ENCODE measurements at places on chromosomes 12 and 14. TPM values are rescaled to one million over a fixed set of nuclear protein-coding genes. Genes with fewer than 3 reads are reported as not detected.

DNA sequence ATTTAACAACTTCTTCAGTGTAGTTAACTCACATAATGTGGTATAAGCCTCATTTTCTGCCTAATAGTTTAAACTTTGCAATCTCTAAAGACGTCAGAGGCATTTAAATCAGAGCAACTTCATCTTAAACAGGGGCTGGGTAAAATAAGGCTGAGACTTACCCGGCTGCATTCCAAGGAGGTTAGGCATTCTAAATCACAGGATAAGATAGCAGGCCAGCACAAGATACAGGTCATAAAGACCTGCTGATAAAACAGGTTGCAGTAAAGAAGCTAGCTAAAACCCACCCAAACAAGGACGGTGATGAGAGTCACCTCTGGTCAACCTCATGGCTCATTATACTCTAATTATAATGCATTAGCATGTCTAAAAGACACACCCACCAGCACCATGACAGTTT is 115.6 kb upstream of the PKP2 start:
- no peak for DNase-seq

- DNase-seq = no peak
These were observed 62.8 kb upstream of the EGLN3 start for GRCh38 chr14:34013721-34014060.

DNA sequence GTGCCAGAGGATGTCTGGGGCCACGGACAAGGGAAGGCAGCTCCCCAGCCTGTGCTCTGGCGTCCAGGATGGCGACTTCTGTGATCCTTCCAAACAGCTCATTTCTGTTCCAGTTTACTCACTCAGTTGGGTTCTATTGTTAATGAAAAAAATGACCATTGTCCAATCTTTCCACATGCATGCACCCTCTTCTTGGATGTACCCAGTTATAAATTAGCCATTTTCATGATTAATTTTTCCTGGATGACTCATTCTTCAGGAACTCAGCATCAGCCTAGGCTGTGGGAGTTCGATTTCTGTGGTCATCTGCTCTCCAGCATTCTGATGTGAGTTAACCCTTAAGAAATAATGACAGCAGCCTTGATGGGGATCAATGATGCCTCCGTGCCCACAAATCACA is 926.8 kb downstream of the BCL11B start:
- DNase-seq = no peak

GRCh38 chr12:69658203-69658602 is 40.9 kb downstream of the BEST3 start:
- DNase-seq = no peak

GRCh38 chr12:123479442-123480180 is 21.7 kb downstream of the SNRNP35 start:
- DNase-seq = no peak

DNA sequence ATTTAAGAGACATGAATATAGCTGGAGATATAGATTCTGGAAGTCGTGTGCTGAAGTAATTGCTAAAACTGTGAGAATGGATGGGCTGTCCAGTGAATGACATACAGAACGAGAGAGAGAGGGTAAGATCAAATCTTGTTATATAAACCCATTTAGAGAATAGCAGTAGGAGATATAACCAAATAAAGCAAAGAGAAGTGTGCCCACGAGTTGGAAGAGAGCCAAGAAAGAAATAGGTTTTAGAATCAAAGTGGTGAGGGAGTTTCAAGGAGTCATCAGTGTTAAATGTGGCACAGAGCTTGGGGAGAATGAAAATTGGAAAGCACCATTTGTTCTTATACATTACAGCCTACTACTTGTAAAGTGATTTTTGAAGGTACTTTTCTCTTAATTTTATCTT is 19.2 kb downstream of the TOGARAM1 start:
- no peak for DNase-seq

DNA sequence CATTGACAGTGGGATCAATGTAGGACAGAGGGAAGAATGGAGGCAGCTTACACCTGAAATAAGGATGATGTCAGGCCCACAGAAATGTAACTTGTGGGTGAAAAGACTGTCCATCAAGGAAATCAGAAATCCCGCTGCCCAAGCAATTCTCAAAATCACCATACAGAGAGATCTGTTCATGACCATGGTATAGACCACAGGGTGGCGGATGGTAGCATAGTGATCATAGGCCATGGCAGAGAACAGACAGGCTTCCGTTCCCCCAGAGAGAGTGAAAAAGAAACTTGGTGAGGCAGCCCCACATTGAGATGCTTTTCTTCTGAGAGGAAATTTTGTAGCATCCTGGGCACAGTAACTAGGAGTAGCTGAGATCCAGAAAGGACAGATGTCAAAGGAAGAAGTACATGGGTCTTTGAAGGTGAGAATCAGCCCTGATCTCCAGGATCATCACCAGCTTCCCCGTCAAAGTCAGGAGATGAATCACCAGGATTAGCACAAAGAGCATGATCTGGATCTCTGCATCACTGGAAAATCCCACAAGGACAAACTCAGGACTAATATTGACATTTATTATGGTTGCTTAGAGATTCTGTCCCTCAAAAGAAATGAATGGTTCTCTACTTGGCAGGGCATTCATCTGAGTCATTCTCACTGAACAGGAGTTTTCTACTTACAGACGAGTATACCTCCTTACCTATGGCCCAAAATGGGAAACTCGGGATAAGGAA is 5.5 kb upstream of the ZNF641 start:
- no peak for DNase-seq

- DNase-seq = no peak
These were observed 347.4 kb downstream of the DPF3 start for GRCh38 chr14:72546344-72547016.

DNA sequence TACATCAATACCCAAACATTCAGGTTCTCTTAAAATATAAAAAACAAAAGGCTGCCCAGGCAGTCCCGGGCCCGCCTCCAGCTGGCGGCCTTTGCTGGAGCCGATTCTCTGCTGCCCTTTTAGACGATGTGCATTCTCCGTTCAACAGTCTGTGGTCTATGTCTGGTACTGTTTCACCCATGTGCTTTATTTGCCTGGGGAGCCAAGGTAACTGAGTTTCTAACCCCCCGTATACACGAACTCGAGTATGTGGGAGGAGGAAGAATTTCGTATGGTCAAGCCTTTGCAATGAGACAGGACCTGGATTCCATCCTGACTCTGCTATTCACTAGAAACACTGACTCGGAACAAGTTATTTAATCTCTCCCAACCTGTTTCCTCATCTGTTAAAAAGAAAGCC is 54.1 kb upstream of the GPR68 start:
- DNase-seq = no peak

- DNase-seq = no peak
These were observed 21.9 kb downstream of the KRT80 start for GRCh38 chr12:52169886-52170285.

GRCh38 chr12:9992296-9992695 is 6.6 kb downstream of the CLEC1B start:
- DNase-seq = no peak

GRCh38 chr12:70154087-70154638 is 89.1 kb upstream of the CNOT2 start:
- DNase-seq = no peak

GRCh38 chr12:68400226-68400829 is 68.2 kb upstream of the MDM1 start:
- DNase-seq = no peak

GRCh38 chr12:5567016-5567725 is 135.3 kb downstream of the NTF3 start:
- no peak for DNase-seq

DNA sequence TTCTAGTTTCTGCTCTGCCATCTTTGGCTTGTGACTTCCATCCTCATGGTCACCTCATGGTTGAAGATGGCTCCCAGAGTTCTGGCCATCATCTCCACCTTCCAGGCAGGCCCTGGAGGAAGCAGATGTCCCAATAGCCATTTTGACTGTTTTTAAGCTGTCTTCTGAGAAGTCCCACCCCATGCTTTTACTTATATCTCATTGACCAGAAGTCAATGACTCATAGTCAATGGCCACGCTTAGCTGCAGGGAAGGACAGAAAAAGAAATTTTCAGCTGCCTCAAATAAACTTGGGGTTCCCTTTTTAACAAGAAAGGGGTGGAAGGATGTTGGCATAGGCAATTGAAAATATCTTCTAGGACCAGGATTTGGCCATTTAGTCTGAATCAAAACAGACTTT is 168.1 kb downstream of the AACS start:
- no peak for DNase-seq

- no peak for DNase-seq
These were observed 76.9 kb downstream of the ESR2 start for GRCh38 chr14:64217308-64217707.

- no peak for DNase-seq
These were observed 6.0 kb downstream of the GPR132 start for GRCh38 chr14:105059035-105059924.

DNA sequence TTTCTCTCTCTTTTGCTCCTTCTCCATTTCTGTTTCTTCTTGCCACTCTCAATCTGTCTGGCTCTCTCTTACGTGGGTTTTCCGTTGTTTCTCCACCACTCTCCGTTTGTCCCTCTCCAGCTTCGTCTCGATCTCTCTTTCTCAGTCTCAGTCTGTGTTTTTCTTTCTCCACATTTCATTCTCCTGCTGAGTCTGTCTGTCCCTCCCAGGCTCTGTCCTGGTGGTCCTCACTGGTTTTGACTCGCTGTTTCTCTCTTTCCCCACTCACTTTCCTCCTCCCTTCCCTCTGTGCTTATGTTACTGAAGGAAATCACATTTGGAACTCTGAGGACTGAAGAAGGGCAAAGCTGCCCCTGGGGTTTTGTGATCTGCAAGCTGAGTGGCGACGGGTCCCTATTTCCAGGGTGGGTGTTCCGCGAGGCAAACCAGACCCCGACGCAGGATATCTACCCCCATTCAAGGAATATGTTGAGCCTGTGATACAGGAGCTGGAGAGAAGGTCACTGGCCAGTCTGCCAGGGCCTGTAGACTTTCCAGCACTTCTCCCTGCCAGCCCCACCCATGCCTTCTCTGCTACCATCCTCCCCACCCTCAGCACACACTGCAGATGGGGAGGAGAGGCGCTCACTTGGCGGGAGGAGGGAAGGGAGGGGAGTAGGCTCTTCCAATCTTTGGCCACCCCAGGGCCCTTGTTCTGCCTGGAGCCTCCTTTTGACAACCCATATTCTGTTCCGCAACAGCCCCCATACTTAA is 102.7 kb upstream of the MAP1LC3B2 start:
- DNase-seq = no peak

DNA sequence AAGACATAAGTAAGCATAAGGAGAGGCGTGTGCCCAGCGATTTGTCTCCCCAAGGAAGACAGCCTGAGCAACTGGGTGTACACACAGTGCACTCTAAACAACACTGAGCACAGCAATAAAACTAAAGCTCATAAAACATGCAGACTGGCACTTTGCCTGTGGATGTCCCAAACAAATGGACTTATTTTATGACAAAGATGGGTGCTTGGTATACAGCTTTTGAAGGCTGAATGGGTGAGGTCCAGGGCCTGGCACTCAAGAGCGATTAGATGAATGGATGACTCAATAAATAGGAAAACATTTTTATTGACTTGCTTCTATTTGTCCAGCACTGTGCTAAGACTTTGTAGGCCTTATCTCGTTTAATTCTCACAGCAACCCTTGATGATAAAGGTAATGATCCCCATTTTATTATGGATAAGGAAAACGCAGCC is 28.5 kb downstream of the LGMN start:
- DNase-seq = no peak

GRCh38 chr12:121964813-121965643 is 46.6 kb downstream of the CFAP251 start:
- DNase-seq = no peak

TAS2R9 gene
- not detected for total RNA-seq

ALDH2 gene
- total RNA-seq = 1.3 TPM

CYP46A1 gene
- total RNA-seq = 0.23 TPM

PRMT5 gene
- 46.3 TPM for total RNA-seq

KCNJ8 gene
- not detected for total RNA-seq

CRIP2 gene
- total RNA-seq = 1.8 TPM

TMPRSS12 gene
- total RNA-seq = not detected

AQP6 gene
- not detected for total RNA-seq

RNASE1 gene
- total RNA-seq = not detected

ABHD12B gene
- total RNA-seq = not detected

SMAGP gene
- 1.8 TPM for total RNA-seq

ALG10B gene
- 12.4 TPM for total RNA-seq

ERO1A gene
- total RNA-seq = 270 TPM

APOF gene
- total RNA-seq = not detected

TMBIM6 gene
- total RNA-seq = 600 TPM

ARHGEF25 gene
- 0.55 TPM for total RNA-seq

KLHL28 gene
- 19.1 TPM for total RNA-seq

SCN8A gene
- total RNA-seq = 0.58 TPM

TGFB3 gene
- total RNA-seq = 1.8 TPM

Data from activated CD4-positive, alpha-beta memory T cell treated with anti-CD3 and anti-CD28 coated beads, Interleukin-2, amount 10 ng/mL, durations not matched to agents 7 days and 5 days (primary cell).